Activated CD8-positive, alpha-beta memory T cell treated with anti-CD3 and anti-CD28 coated beads for 1 hour (primary cell): ENCODE measurements at places on chromosomes 1 and 21.

DNA sequence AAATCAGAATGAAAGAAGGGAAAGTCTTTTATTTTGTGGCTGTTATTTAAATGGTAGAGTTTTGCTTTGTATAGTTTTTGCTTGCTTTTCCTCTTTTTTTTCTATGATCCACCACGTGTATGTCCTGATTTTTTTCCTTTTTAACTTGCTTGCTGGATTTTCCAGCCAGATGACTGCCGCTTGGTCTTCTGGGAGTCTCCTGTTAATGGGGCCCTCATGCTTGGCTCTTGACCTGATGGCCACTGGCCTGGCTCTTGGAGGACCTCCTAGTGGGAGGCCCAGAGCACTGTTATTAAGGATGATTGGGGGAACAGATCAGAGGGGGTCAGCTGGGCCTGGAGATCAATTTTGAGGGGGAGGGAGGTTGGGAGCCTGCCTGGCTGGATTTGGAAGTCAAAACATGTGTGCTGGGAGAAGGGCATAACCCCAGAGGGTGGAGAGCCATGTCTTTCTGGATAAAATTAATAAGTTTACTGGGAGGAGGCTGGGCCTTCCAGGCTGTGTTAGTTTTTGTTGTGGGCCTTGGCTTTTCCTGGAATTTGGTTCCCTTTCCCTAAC lies 1.2 kb downstream of the FGGY start:
- DNase-seq = no peak

GRCh38 chr1:185353124-185353523 lies 36.1 kb upstream of the IVNS1ABP start:
- DNase-seq = no peak

DNA sequence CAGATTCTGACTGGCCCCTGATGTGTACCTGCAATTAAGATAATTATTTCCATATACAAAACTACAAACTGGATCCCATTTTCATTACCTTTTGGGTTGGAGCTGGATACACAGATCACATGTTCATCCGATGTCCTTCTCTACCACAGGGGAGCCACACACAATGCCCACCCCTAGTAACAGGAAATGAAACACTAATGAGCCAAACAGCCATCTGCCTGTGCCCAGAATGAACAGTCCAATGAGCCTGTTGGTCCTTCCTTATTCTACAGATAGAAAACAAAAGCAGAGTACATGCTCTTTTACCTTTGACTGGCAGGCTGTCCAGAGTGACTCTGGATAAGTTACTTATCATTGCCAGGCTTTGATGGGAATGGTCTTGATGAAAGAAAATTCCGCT lies 68.6 kb downstream of the SIPA1L2 start:
- DNase-seq = no peak

DNA sequence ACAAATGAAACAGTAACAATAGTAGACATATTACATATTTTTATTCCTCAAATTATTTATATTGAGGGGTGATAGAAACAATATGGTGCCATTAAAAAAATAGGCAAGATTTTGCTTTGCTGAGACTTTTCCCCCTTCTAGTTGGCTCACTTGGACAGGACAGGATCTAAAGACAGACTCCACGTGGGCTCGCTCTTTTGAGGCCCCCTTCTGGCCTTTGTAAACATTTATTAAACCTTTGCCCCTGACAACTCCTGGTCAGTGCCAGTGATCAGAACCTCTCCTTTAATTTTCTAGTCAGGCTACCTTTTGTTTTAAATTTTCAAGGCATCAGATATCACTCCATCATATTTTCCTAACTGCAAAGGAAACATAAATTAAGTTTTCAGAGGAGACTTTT lies 49.7 kb upstream of the IFI44L start:
- no peak for DNase-seq

DNA sequence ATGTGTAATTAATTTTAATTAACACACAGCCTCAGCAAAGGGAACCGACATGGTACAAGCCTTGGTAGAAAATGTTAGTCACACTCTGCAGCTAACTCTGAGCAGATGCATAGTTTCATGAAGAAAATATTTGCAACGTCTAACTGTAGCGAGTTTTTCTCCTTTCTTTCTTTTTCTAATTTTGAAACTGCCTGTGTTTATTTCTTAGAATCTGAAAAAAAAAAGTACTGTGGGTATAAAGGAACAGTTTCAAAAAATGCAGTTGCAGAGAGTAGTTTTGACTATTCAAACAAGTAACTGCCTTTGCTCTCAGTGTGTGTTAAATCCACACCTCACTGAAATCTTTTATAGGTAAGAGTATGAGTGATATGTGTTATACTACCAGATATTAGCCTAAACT lies 149.9 kb upstream of the C1orf105 start:
- DNase-seq = no peak

- DNase-seq = no peak
These were observed 135.9 kb downstream of the FGGY start for GRCh38 chr1:59432531-59433439.

DNA sequence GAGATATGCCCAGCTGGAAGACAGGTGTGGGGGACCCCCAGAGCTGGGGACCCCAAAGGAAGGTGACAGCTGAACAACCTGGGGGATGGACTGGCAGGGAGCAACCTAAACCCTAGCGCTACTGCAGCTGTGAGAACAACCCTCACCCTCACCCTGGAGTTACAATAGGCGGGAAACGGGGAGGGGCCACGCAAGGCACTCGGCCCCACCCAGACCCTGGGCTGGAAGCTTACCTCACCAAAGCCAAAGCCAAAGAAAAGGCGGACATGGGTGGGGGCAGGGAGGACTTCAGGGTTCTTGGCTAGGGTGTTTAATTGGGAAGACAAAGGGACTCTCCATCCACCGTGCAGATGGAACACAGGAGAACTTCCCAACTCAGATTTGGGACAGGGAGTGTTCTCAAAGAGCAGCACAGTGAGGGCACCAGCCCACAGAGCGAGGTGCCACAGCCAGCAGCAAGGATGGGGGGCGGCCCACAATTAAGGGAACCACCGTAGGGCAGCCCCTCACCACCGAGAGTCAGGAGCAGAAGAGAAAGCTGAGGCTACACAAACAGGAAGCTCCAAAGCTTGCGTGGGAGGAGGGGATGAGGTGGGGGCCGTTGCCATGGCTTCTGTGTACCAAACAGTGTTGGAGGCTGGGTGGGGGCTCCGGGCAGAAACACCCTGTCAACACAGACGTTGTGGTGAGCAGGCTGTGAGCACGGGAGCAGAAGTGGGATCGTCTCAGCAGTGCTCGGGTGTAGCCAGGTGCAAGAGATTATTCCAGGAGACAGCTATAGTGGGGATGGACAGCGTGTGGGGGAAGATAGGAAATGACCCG lies 1.9 kb downstream of the TAGLN2 start:
- peak; percentile 92 for DNase-seq

- DNase-seq = no peak
These were observed 53.4 kb upstream of the IFFO2 start for GRCh38 chr1:19009882-19010321.

- no peak for DNase-seq
These were observed 583.4 kb upstream of the ADAMTS5 start for GRCh38 chr21:27550287-27550686.

DNA sequence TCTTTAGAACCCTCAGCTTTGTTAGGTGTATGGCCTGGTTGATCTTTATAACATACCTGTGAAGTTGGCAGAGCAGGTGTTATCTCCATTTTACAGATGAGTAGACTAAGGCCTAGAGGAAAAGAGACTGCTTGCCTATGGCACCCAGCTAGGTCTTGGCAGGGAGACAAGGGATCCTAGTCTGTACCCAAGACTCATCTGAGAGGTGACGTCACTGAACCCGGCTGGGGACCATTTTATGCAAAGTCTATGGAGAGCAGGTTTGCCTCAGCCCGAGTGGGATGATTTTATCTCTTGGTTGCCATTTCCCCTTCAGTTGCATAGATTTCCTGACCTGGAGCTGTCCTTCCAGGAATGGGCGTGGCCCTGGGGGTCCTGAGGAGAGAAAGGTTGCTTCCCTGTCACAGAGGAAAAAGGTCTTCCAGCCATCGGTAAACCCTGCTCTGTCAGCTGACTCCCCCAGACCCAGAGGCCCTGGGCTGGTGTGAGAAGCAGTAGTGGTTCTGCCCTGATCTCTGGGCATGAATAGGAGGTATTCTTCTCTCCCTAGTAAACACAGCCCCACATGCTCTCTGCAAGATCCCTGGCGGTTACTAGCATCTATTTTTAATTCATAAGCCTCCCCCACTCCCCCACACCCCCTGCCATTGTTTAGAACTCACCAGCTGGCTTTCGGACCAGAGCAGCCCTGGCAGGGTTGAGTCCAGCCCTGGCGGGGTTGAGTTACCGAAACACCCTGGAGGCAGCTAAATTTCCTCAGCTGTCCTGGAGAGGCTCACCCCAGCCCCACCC lies 19.6 kb downstream of the TMCC2 start:
- no peak for DNase-seq

- DNase-seq = no peak
These were observed 8.5 kb downstream of the TGFB2 start for GRCh38 chr1:218353656-218354055.

- no peak for DNase-seq
These were observed 212.6 kb upstream of the VAMP3 start for GRCh38 chr1:7558481-7558880.

DNA sequence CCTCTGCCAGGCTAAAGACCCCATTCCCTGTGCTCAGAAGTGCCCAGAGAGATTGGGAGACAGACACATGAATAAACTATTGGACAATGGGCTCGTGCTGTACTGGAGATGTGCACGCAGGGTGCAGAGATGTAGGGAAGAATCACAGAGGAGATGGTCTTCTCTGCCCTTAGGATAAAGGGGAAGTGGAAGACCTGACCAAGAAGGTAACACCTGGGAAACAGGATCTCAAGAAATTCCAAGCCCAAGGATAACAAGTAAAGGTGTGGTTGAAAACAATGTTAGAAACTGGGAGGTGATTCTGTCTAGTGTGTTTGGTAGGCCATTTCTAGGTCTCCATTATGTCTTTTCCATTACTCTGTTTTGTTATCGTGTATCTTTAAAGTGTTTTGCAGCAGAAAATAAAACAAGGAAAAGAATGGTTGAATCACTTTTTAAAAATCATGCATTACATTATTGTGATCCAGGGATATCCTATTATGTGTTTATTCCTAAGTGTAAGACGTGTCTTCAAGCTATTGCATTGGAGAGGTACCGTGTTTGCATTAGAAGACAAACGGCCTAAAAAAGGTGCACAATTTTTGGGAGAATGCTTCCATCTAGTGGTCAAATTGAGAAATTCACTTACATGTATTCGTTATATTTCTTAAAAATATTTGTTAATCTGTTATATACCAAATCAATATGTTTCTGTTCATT lies 40.8 kb upstream of the KCTD3 start:
- DNase-seq = no peak
